ENCODE measurements at places on chromosomes 5 and 9.

GRCh38 chr5:69261034-69261433 is 26.3 kb downstream of the CDK7 start:
- DNase-seq, result no peak

- DNase-seq, result no peak
These were observed 234.1 kb downstream of the ADAMTS6 start for GRCh38 chr5:65247594-65247993.

GRCh38 chr5:54678737-54679136 is 161.2 kb downstream of the SNX18 start:
- DNase-seq, result no peak

DNA sequence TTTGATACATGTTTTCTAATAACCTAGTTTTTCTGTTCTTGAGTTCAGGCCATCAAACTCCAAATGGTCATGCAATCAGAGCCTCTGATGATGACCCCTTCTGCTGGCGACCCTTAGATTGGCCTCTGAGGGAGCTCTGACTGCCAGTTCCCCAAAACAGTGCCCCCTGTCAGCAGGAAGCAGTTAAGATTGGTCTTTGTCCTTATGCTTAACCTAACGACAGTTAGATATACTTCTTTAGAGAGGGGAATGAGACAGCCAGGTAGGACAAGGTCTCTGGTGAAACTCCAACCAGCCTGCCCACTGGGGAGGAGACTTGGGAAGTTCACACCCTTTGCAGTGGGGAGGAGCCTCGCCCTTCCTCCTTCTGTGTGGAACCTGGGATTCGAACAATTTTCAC is 390.4 kb upstream of the KIF2A start:
- no peak for DNase-seq

GRCh38 chr5:178376921-178377582 is 144.4 kb upstream of the PHYKPL start:
- DNase-seq, result no peak

DNA sequence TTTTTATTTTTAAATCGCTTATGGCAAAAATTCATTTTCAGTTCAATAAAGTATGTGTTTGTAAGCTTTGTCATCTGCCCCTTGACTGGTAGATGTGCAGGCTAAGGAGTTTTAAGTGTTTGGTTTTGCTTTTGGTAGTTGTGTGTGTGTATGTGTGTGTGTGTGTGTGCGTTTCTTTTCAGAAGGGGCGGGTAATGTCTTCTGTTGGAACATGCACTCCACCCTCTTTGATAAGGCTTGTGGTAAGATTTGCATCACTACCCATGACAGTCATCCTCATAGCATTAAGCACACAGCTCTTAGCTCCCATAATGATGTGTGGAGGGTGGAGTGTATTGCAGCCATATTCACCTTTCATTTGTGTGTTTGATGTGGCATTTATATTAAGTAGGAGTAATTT is 92.1 kb upstream of the FSD1L start:
- no peak for DNase-seq

GRCh38 chr9:131246618-131247017 is 29.7 kb downstream of the FAM78A start:
- DNase-seq, result no peak

DNA sequence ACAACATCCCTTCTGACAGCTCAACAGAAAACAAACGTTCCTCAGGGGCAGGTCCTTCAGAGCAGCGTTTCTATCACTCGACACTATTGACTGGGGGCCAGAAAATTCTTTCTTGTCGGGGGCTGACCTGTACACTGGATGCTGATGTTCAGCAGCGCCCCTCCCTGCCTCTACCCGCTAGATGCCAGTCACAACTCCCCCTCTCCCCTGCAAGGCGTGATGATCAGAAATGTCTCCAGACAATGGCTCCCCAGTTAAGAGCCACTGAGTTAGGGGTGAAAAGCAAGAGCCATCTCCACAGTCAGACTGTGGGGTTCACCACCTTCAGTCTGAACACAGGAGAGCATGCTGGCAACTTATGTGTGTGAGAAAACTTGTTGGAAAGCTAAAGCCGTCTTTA is 39.8 kb downstream of the SERINC5 start:
- no peak for DNase-seq

DNA sequence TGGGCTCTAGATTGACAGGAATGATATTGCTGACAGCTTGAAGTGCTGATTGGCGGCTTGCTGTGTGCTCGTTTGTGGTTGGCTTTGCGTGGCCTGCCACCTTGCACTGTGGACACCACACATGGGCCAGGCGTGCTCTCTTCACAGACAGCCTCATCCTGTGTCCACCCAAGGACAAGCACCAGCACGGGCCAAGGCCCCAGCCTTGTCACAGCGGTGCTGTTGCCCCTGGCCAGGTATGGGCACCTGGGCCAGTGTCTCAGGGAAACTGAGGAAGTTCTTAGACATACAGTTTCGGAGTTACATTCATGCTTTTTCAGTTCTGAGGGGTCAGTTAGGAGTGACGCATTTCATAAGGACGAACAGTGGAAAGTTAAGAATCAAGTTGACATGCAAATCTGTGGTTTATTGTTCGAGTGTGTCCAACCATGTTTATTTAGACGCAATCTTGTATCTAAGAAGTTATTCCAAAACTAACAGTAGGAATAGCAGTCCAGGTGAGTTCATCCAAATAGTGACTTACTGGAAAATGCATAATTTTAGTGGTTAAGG is 125.9 kb downstream of the EHMT1 start:
- no peak for DNase-seq

DNA sequence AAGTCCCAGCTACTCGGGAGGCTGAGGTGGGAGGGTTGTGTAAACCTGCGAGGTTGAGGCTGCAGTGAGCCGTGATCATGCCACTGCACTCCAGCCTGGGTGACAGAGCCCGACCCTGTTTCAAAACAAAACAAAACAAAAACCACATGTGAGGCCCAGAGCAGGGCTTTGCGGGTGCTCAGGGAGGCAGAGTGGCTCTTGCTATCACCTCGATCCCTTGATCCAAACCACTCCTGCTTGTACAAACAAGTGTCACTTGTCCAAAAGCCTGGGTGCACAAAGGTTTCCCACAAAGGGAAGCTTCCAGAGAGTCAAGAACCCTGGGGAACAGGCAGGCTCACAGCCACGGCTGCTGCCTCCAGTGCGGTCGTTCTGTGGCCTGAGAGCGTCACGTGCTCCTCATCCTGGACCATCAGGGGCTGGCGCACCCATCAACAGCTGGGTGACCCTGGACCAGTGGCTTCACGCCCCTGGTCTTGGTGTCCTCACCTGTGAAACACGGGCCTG is 162.7 kb downstream of the C9orf50 start:
- no peak for DNase-seq

GRCh38 chr5:159178978-159179377 is 30.4 kb downstream of the RNF145 start:
- DNase-seq, result no peak

DNA sequence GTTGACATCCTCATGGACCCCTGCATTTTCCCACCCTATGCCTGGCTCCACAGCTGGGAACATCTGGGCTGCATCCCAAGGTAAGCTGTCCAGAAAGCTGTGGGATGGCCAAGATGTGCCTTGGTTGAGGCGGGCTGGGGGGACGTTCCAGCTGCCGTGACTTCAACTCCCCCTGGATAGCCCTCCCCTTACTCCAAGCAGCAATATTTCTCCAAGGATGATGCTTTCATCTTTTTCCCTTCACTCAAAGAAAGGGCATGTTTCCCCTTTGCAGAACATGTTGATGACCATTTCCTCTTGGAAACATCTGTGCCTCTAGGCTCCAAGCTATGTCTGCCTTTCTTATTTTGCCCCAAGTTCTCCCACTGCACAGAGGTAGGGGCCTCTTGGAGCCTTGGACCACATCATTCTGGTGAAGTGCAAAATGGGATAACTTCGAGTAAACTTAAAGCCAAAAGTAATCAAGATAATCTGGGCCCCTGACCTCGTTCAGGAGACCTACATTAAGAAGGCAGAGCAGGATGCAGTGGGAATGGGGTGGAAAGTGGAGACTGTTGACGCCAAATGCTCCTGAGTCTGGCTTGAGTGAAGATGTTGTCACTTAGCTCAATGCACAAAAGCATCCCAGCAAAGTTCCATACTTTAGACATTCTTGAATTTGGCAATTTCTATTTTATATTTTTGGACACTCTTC is 175.2 kb downstream of the GAS1 start:
- no peak for DNase-seq

- no peak for DNase-seq
These were observed 7.7 kb downstream of the CDKN2AIPNL start for GRCh38 chr5:134403951-134404350.

- no peak for DNase-seq
These were observed 814 bp downstream of the PLCXD3 start for GRCh38 chr5:41509399-41510175.

DNA sequence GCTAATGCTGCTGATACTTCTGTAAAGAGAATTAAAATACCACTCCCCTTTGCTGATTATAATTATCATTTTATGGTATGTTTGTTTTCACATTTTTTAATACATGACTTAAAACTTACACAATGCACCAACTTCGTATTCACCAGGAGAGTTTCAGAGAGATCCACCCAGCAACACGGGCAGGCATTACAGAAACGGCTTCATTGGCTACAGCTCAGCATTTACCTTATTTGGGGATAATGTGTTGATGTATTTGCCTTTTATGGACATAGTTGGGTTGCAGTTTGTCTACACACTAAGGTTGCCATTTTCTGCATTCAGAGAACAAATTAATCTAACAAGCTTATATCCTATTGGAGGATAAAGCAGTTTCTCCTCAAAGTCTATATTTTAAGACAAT is 423.6 kb downstream of the PRDM9 start:
- DNase-seq, result no peak

DNA sequence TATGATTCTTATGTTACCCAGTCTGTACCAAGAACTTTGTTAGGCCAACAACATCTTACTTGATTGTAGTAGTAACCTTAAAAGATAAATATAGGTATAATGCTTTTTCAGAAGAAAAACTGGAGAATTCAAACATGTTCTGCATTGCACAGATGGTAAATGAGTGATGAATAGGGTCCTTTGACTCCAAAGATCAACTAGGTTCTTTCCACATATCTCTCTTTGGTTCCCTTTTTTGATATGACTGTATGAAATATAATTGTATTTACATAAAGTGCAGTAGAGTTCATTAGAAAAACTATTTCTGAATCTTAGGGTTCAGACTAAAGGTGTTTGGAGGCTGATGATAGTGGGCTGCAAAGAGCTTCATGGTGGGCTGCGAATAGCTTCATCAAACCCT is 150.5 kb upstream of the CDKN2B start:
- DNase-seq, result no peak

DNA sequence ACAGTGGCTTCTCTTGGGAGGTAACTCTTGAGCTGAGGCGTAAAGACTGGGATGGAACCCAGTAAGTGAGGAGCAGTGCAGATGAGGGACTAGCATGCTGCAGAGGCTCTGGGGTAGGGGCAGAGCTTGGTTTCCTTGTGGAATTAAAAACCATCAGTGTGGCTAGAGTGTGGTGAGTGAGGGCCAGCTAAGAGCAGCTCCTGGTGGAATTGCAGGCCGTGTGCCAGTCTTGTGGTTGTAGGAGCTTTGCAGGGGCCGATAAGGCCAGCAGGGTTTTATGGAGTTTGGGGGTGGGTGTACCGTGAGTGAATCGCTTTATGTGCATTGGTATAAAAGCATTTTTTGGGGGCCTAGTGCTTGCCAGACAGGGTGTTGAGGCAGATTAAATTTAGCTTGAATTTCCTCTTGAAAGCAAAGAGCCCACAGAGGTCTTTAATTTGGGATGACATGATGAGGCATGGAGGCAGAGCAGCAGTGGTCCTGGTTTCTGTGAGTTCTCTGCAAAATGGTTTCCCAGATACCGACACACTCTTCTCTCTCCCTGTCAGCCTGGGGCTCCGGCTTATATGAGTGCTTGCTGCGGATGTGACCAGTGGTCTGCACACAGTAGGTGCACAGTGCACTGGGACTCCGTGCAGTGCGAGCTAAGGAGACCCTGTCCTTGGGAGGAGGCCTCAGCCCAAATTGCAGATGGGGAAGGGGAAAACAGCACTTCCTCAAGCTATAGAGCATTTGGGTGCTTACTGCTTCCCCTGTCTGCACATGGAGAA is 176.4 kb upstream of the PITX1 start:
- DNase-seq, result no peak

DNA sequence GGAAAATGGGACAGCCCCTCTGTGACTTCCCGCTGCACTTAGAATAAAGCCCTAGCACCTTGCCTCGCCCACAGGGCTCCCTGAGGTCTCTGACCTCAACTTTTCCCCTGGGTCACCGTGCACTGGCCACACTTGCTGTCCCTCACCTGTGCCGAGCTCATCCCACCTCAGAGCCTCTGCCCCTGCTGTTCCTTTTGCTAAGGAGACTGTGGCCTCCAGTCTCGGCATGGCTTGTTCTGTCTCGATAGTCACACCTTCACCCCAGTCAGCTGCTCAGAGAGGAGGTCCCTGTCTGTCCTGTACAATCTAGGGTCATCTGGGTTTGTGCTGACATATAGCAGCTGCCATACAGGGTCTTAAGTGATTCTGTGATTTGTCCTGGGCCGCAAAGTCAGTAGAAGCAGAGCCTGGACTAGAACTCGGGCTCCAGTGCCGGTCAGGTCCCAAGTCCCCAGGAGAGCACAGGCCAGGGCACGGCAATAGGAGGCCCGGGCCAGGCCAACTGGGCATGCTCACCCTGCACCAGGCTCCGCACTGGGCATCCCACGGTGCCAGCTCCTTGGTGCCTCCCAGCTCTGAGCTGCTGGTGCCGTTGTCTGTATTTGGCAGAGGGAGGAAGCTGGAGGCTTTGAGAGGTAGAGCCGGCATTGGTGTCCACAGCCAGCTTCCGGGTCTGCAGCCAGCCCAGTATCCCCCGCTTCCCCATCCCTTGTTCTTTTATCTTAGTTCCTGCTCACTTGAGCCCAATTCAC is 35.2 kb downstream of the NCS1 start:
- DNase-seq, result no peak

DNA sequence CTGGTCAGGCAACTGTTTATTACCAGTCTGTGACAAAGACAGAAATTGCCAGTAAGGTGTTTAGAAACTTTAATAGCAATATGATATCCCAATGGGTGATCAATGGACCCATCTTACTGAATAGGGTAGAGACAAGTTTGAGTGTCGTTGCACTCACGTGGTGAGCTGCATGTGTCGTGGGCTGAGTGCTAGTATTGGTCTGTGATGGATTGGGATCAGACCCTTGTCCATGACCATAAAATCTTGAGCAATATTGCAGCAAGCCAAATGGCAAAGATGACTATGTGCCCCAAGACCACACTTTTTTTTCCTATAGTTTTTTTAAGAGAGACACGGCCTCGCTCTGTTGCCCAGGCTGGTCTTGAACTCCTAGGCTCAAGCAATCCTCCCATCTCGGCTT is 114.5 kb downstream of the PALM2AKAP2 start:
- DNase-seq, result no peak

- no peak for DNase-seq
These were observed 6.2 kb upstream of the ORM1 start for GRCh38 chr9:114316605-114317230.

- no peak for DNase-seq
These were observed 238.9 kb downstream of the CACNA1B start for GRCh38 chr9:138116521-138116920.

- DNase-seq, result no peak
These were observed 16.2 kb downstream of the LHX6 start for GRCh38 chr9:122212473-122213004.

DNA sequence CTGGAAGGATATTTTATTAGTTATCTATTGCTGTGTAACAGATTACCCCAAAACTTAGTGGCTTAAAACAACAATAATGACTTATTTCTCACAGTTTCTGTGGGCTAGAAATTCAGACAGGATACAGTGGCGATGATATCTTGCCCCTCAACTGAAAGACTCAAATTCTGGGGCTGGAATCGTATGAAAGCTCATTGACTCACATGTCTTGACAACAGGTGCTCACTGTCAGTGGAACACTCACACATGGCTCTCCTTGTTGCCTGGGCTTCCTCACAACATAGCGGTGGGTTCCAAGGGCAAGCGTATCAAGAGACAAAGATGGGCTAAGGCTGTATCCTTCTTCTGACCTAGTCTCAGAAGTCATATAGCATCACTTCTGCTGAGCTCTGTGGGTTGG is 3.7 kb upstream of the GNPDA1 start:
- no peak for DNase-seq

All from left renal cortex interstitium (tissue), 4 donors.